Natural killer cell (primary cell): ENCODE measurements at places on chromosomes 4 and X. TPM values are rescaled to one million over a fixed set of nuclear protein-coding genes. Genes with fewer than 3 reads are reported as not detected.

RASGEF1B gene
- 90.8 TPM for total RNA-seq

NUDT11 gene
- 3.1 TPM for total RNA-seq

REST gene
- total RNA-seq, result 52.1 TPM

BBS7 gene
- 4.9 TPM for total RNA-seq

CYP2U1 gene
- 2.5 TPM for total RNA-seq

IGSF1 gene
- total RNA-seq, result not detected
